ENCODE measurements at places on chromosomes 5 and 9. TPM values are rescaled to one million over a fixed set of nuclear protein-coding genes. Genes with fewer than 3 reads are reported as not detected.

DNA sequence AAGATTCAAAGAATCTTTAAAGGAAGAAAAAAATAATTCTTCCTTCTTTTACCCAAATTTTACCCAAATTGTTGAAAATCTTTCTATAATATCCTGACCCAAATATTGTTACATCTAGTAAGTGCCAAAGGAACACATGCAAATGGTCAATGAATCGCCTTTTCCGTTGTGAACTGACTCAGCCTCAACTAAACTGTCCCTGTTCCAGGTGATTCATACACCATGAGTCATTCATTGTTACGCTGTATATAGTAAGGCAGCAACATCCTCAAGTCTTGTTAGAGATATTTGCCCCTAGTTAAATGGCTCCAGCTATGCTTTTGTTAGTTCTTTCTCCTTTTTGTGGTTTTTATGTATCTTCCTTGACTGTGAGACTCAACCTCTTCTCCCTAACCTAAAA is 9.7 kb downstream of the PTGER4 start:
- no peak for DNase-seq

- peak; percentile 73 for DNase-seq
These were observed 4.6 kb upstream of the PHYHD1 start for GRCh38 chr9:128916204-128916603.

DNA sequence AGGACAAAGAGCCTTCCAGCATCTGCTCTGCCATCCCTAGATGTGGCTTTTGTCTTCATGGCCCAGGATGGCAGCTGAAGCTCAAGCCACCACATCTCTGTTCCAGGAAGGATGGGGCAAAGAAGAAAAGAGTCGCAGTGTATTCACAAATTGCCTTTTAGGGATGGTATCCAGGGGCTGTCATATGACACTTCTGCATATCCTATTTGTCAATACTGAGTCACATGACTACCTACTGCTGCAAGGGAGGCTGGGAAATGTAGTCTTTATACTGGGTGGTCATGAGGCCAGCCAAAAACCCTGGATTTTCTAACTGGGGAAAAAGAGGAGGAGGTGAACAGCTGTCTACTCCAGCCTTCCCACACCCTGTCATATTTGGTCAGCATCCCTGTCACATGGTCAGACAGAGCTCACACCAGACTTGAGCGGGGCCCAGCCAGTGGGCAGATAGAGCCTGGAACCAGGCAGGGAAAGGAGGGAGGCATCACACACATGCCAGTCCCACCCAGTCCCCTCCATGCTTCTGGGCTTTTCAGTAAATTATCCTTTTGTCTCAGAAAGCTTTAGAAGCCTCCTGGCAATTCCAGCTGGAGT is 52.0 kb downstream of the OLFM1 start:
- DNase-seq = no peak

DNA sequence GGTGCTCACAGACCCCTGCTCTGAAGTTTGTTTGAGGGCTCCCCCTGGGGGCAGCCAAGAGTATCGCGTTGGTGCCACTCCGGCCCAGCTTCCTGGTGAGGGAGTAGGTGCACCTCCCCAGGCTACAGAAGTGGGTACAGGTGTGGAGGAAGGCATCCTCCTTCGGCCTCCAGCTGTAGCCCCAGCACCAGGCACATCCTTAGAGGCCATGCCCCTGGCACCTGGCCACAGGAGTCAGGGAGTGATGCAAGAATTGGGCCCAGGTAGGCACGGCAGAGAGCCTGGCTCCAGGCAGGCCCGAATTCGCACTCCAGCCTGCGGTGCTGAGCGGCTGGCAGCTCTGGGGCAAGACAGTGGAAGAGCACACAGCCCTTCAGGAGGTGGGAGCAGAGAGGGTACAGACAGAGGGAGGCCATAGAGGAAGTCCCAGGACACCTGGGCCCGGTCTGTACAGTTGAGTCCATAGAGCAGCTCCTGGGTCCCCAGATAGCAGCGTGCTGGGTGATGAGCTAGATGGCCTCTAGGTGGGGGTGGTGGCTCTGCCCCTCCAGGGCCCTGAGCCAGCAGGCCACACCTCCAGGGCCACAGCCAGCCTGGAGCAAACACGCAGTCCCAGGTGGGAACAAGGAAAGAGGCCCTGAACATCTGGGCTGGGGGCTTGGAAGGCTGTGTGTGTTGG is 2.4 kb downstream of the SAPCD2 start:
- peak; percentile 83 for DNase-seq

The TSSK1B gene
- not detected for total RNA-seq

DNA sequence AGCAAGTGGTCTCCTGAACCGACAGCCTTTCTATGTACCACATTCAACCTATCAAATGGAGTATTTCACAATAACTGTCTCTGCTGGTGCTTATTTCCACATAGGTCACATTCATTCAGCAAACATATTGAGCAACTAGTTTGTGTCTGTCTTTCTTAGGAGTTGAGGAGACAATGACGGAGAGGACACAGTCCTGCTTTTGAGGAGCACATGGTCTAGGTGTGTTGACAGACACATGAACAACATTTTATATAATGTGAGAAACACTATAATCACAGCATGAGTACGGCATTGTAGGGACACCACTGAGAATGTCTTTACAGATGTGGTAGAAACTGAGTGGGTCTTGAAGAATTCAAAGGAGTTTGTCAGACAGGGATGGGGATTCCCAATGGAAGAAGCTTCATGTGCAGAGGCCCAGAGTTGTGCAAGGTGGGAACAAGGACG is 28.5 kb downstream of the NFIL3 start:
- DNase-seq = no peak

- DNase-seq = no peak
These were observed 153.3 kb upstream of the SPRY4 start for GRCh38 chr5:142478113-142478512.

DNA sequence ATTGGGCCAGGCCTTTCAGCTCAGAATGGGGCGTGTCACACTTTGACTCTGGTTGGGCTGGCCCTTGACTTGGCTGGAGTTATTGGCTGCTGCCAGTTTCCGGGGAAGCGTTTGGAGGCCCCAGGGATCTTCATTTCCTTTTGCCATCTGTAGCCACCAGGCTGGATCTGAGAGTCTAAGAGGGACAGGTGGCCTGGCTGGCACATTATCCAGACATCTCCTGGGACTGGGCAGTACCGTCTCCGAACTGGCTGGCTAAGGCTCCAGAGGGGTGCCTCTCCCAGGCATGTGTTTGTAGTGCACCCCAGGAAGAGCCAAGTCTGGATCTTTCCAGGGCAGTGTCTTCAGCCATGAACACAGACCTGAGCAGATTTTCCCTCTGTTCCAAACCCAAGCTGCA is 9.7 kb upstream of the JADE2 start:
- no peak for DNase-seq

The URM1 gene
- 19.5 TPM for total RNA-seq

DNA sequence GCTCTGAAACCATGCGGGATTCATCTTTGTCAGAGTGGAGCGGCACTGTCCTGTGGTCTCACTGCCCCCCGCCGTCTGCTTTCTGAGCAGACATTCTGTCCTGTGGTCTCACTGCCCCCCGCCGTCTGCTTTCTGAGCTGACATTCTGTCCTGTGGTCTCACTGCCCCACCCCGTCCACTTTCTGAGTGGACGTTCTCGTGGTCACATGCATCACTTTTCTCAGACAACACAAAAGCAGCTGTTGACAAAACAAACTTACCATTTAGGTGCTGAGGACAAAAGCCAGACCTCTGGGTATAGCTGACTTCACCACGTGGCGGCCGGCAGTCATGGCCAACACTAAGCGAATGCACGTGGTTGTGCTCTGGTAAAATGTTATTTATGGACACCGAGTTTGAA is 2.8 kb downstream of the LRRC14B start:
- no peak for DNase-seq

DNA sequence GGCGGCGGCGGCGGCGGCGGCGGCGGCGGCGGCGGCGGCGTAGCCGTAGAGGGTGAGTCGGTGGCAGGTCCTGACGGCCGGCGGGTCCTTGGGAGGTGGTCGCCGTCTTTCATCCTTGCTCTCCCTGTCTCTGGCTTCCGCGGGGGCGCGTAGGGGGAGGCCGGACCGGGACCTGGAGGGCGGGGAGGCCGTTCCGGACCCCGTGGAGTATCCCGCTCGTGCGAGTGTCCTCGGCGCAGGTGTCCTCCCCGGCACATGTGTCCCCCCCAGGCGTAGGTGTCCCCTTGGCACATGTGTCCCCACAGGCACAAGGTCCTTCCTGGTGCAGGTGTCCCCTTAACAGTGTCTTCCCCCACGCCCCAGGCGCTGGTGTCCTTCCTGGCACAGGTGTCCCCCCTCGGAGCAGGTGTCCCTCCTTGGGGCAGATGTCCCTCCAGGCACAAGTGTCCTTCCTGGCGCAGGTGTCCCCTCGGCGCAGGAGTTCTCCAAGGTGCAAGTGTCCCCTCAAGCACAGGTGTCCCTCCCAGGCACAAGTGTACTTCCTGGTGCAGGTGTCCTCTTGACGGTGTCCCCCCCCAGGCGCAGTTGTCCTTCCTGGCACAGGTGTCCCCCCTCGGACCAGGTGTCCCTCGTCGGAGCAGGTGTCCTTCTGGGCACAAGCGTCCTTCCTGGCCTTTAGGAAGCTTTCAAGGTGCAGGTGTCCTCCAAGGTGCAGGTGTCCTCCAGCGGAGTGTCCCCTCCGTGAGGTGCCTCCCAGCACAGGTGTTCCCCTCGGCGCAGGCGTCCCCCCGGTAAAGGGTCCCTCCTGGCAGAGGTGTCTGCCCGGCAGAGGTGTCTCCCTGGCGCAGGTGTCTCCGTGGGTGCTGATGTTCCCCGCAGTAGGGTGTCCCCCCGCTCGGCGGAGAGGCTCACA is 519 bp downstream of the EXOC3 start:
- peak; percentile 22 for DNase-seq

DNA sequence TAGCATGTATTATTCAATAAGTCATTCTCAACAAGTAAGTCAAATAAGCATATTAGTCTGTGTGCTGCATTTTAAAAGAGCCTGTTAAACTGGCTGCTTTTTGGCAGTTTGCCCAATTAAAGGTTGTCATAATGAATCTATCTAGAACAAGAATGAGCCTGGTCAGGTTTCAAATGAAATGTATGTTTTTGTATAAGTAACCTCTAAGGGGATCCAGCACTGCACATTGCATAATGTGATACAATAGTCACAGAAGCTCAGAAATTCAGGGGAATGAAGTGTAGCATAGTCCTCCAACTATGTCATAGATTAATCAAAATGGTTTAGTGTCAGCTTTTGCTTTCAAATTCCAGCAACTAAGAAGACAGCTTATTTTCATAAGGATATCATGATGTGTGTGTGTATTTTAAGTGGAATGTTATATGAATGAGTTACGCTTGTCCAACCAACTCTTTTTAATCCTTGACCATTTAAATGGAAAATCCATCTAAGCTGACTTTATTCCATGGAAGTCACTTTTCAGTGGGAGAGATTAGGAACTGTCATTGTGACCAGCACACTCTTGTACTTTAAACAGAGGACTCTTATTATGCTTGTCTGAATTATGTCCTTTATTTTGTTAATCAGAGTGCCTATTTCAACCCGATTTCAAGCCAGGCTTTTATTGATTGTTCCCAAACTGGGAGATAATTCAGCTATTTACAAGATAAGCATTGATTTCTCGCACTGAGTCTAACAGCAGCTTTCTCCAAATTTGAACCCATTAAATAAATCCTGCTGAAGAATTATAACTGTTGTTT is 283.9 kb upstream of the ADAMTSL1 start:
- DNase-seq = no peak

GRCh38 chr5:131270809-131271208 is 7.0 kb downstream of the CDC42SE2 start:
- DNase-seq = no peak

DNA sequence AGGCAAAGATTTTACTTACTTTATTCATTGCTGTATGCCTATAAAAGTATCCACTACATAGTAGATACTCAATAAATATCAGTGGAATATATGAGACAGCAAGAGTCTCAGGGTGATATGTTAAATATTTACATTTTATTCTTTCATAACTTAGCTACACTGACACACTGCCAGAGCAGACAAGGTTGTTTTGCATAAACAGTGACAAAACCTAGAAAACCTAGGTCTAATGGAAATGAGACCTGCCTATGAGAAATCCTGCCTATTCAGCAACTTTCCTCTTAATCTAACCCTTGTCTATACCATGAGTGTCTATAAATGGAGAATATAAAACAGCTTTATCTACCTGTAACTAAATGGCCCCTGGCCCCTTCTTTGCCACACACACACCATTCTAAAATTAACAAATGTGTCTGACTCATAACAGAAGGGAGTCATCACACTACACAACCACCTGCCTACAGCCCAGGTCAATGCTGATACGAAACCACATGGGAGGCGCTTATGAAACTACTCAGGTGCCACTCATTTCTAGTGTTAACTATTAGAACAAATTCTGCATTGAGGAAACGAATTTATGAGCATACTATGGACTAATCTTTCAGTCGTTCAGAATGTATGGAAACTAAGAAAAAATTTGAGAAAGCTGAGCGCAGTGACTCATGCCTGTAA is 60.3 kb downstream of the UBAP2 start:
- DNase-seq = no peak

DNA sequence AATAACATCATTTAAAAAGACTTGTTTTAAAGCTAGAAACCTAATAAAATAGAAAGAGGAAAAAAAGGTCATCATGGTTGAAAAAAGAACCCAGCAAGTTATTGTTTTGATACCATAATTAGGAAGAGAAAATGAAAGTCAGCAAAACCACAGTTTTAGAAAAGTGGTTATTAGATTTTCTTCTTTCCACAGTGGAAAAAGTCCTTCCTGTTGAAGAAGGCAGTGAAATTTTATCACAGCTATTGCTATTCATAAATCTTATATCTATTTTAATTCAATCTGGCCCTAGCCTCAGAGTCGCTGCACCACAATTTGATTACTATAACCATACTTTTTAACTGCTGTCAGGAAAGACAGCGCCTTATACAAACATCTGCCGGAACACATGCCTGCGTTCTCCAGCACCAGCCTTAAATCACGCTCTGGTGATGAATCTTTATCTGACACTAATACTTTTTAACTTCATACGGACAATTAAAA is 60.3 kb downstream of the MAPKAP1 start:
- no peak for DNase-seq

The RLN2 gene
- total RNA-seq = 0.60 TPM

DNA sequence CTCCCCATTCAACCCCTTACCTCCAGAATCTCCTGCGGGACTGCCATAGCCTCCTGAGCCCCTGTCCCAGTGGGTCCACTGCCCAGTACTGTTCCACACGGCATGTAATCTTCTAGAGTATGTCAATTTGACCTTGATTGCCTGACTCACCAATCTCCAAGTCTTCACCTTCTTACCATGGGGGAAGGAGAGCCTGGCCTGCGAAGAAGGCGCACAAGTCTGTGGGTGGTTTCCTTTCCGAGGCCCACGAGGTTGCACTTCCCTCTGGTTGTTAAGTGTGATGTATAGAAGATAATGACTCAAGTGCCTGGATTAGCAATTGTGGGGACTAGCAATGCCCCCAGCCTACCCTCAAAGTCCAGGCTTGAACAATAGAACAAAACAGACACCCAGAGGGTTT is 8.1 kb upstream of the TENT4A start:
- DNase-seq = no peak

- no peak for DNase-seq
These were observed 16.0 kb downstream of the ANXA6 start for GRCh38 chr5:151141535-151141934.

- no peak for DNase-seq
These were observed 309.4 kb downstream of the NR3C1 start for GRCh38 chr5:143094087-143094521.

The DMGDH gene
- 1.3 TPM for total RNA-seq

GRCh38 chr9:70043689-70044489 is at the start of gene MAMDC2:
Gene MAMDC2 (plus strand): TSS chr9:70043848. CDS start chr9:70044198, 350 bp downstream.
- DNase-seq = peak; percentile 89

GRCh38 chr9:28735738-28736342 is 1162.6 kb upstream of the C9orf72 start:
- DNase-seq = no peak

The GZMA gene
- total RNA-seq = 4.7 TPM

GRCh38 chr5:96876292-96876850 is at the start of gene ERAP2:
Gene ERAP2 (plus strand): TSS chr5:96876500. CDS start chr5:96879686, 3,186 bp downstream.
- DNase-seq = no peak

The TRPM3 gene
- total RNA-seq = 0.17 TPM

All from upper lobe of left lung (tissue), 6 donors.